Stomach (tissue), 19 donors: ENCODE measurements at places on chromosomes 11 and 22. TPM values are rescaled to one million over a fixed set of nuclear protein-coding genes. Genes with fewer than 3 reads are reported as not detected.

The PDE2A gene
- polyA plus RNA-seq: 4.7 TPM

The RIMBP3B gene
- not detected for polyA plus RNA-seq

The NXPE1 gene
- polyA plus RNA-seq: not detected

The PATZ1 gene
- 21.1 TPM for polyA plus RNA-seq

The OR2AT4 gene
- not detected for polyA plus RNA-seq

The MIOX gene
- not detected for polyA plus RNA-seq

The OR8A1 gene
- polyA plus RNA-seq: not detected

The OR8G5 gene
- polyA plus RNA-seq: not detected

The CNGA4 gene
- polyA plus RNA-seq: not detected

The OR11H1 gene
- polyA plus RNA-seq: not detected

The TIGD3 gene
- polyA plus RNA-seq: 0.44 TPM

The SAA2 gene
- 98.2 TPM for polyA plus RNA-seq

The KCNJ4 gene
- polyA plus RNA-seq: not detected

The SLC29A2 gene
- polyA plus RNA-seq: 2.0 TPM

The ADAMTS8 gene
- 3.5 TPM for polyA plus RNA-seq

The ZNF214 gene
- 0.61 TPM for polyA plus RNA-seq

The CFAP300 gene
- 1.3 TPM for polyA plus RNA-seq

The PSMC3 gene
- polyA plus RNA-seq: 175 TPM

The TRIM68 gene
- 6.5 TPM for polyA plus RNA-seq

The OR52A5 gene
- polyA plus RNA-seq: not detected

The SART1 gene
- polyA plus RNA-seq: 88.9 TPM

The MS4A12 gene
- polyA plus RNA-seq: 1.1 TPM

The GGTLC2 gene
- polyA plus RNA-seq: not detected

The YPEL4 gene
- 0.68 TPM for polyA plus RNA-seq
